ENCODE measurements at places on chromosomes 2 and 18.

DNA sequence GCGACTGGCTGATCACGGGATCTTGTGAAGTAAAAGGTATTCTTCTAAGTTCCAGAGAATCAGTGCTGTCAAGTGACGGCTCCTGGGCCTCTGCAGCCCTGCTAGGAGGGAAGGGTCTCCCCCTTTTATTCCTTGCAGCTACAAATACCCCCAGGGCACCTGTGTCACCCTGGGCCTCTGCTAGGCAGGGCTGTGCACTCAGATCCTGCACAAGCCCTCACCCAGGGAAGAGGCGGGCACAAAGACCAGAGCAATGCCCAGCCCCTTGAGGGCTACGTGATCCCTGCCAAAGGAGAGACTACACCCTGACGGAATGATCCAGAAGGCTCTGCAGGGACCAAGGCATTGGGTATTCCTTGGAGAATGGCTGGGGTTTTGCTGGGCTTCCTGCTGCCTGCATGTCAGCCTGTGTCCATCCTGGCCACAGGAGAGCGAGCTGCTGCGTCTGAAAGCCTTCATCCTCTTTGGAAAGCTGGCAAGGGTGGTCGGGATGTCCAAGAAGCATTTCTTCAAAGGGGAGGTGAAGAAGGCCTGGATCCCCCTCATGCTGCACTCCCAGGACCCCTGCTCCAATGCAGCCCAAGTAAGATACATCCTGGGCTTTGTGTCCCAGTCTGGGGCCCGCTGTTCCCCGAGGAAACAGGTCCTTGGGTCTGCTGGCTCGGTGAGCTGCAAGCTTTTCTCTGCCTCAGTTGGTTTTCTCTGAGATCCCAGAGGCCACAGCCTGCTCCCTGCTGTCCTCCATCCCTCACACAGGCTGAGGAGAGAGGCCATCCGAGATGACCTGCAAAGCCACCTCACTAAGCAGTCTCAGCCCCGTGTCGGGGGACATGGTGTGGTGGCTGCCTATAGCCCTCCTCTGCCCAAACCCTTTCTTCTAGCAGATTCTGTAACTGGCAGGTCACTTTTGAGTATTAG, 24.9 kb downstream of the HJURP start:
- DNase-seq, result no peak

GRCh38 chr2:217494557-217494956, 508.2 kb downstream of the TNS1 start:
- no peak for DNase-seq

GRCh38 chr18:6938003-6938402, 179.6 kb downstream of the LAMA1 start:
- no peak for DNase-seq

GRCh38 chr2:64537991-64538390, 13.9 kb downstream of the AFTPH start:
- DNase-seq, result no peak

GRCh38 chr2:121483846-121484245, 46.8 kb upstream of the RNU4ATAC start:
- no peak for DNase-seq
